Activated T-cell treated with anti-CD3 and anti-CD28 coated beads for 1 hour (primary cell): ENCODE measurements at places on chromosomes 1 and 21.

DNA sequence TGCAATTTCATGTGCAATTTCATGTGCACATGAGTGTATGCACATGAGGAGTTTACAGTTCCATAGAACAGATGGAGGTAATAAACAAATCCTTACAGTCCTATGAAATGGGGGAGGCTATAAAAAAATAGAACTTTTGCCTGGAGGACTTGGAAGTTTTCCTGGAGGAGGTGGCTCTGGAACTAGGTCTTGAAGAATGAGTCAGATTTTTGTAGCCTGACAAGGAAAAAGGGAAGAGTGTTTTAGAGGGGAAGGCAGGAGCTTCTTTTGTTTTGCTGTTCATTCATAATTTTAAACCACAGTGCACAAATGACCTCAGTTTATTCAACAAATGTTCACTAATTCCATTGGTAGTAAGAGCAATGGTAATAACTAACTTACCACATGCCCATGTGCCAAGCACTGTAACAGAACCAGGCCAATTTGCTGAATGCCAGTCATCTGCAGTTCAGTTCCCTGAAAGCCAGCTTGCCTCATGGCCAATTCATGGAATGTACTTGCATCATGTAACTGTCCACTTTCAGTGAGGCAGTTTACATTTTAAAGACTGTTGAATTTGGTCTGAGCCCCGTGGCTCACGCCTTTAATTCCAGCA is 2.7 kb downstream of the DIO1 start:
- DNase-seq: no peak

DNA sequence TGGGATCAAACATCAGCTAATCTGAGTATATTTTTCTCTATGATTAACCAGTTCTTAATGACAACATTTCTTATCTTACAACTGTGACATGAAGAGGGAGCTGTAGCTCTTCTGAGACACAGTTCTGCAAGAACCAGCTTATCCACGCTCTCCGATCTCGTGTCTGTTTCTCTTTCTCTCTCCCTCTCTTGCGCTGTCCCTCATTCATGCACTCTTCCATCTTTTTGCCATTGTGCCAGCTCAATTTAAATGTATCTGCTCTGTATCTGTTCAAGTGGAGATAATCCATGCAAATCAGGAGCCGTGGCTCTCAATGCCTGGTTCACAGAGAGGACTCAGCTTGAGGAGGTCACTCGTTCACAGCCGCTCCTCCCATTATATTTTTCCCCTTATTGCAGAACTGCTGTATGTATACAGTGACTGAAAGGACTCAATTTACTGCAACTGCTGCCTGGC is 494.7 kb upstream of the ADGRL2 start:
- no peak for DNase-seq

DNA sequence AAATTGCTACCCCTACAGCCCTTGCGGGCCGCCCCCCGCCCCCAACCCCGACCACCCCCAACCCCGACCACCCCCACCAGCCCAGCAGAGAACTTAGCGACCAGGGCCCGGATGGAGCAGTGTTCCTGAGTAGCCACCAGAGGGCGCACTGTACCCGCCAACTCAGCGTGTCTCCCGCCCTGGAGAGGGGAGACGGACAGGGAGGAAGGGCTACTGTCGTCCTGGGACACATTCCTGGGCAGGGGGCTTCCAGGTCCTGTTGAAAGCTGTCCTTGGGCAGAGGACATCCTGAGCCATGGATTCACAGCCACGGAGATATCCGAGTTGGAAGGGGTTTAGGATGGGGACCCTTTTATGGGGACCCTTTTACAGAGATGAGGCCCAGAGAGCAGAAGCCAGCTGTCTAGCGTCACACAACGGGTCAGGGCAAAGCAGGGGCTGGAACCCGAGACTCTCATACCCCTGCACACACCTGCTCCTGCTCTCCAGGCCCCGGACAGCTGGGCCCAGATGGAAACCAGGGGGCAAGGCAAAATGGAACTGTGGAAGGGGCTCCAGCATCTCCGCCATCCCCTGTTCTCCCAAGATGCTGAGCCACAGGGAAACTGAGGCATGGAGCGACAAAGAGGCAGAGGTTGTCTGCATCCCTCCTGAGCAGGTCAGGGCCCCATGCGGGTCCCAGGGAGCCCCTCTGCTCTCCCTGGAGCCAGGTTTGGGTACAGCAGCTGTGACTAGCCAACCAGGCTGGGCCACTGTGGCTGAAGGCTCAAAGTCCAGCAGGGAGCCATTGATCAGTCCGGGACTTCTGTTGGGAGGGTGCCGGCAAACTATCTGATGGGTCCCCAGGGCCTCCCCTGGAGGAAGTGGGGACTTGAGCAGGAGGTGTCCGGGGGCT is 25.0 kb upstream of the LAPTM5 start:
- peak; percentile 58 for DNase-seq

- DNase-seq: no peak
Observed at GRCh38 chr1:83776913-83777757, 221.8 kb downstream of the TTLL7 start.

GRCh38 chr1:247165674-247166073 is 6.1 kb downstream of the ZNF124 start:
- no peak for DNase-seq

- no peak for DNase-seq
Observed at GRCh38 chr1:19797827-19798226, 1.9 kb downstream of the TMCO4 start.

GRCh38 chr1:35507947-35508346 is 49.3 kb downstream of the KIAA0319L start:
- no peak for DNase-seq

DNA sequence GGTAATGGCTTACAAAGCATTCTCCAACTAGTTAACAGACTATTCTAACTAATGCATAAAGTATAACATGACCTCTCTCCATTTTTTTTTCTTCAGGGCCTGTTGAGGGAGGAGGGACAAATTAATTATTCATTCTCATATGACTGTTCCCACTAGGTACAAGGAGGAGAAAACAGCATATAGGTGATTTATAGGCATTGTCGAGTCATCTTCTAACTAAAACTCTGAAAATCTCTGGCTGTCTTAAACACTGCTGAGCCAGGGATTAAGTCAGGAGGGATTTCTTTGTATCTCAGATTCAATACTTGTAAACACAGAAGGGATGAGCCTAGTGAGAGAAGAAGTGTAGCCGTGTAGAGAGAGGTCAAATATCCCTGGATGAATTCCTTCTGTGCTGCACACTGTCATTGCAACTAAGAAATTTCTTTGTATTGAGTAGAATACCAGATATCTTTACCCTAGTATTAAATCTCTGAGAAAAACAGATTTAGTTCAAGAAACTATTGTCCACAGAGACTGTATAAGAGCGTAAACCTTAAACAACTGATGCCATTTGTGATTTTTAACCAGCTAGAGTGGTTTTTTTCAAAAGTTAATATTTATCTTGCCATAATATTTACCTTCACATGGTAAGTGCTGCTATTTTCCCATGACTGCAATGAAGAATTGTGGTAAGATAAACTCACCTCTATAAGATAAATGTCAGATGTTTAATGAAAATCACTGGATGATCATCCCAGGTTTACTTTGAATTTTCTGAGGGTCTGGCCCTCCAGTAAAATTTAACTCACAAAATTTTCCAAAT is 465.3 kb downstream of the RWDD3 start:
- no peak for DNase-seq

DNA sequence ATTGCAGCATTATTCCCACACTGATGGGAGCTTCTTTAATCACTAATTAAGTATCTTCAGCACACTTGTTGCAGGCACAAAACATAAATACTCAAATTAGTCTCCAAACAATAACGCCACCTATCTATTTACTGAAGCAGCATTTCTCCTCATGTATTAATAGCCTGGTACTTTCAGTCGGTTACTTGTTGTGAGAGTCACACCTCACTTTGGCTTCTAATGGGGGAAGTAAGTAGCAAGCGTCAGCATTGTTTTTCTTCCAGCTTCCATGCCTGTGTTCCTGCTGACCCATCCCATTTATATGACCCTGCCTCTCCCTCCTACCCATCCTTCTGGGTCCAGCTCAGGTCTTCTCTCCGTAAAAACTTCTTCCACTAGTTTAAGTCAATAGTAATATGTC is 31.9 kb upstream of the DENND1B start:
- no peak for DNase-seq

GRCh38 chr1:182688436-182689205 is 4.2 kb upstream of the RGS8 start:
- DNase-seq: no peak

DNA sequence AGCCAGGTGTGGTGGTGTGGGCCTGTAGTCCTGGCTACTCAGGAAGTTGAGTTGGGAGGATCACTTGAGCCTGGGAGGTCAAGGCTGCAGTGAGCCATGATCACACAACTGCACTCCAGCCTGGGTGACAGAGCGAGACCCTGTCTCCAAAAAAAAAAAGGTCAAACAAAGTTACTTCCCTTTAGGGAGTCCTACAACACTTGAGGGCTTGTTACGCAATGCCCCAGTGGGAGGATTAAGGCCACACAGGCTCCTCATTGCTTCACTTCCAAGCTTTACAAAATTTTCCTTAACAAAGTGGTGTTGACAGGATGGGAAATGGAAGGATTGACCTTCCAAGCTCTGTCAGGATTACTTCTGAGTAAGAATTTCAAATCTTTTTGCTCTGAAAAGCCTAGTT is 6.2 kb upstream of the EXTL1 start:
- no peak for DNase-seq

GRCh38 chr1:180502361-180503279 is at the start of gene ACBD6:
Gene ACBD6, minus strand, starts transcription at chr1:180502577. Its CDS starts 311 bp downstream, at chr1:180502266.
- peak; percentile 77 for DNase-seq

- no peak for DNase-seq
Observed at GRCh38 chr1:155120253-155120652, 7.4 kb upstream of the EFNA1 start.

- no peak for DNase-seq
Observed at GRCh38 chr1:53811414-53811851, 26.7 kb downstream of the NDC1 start.

- DNase-seq: no peak
Observed at GRCh38 chr1:184492536-184492935, 105.7 kb downstream of the C1orf21 start.

- no peak for DNase-seq
Observed at GRCh38 chr1:84907095-84907827, 14.3 kb upstream of the LPAR3 start.

- no peak for DNase-seq
Observed at GRCh38 chr21:15057285-15057684, 7.5 kb downstream of the NRIP1 start.

- no peak for DNase-seq
Observed at GRCh38 chr1:244876228-244876910, 12.0 kb upstream of the HNRNPU start.

DNA sequence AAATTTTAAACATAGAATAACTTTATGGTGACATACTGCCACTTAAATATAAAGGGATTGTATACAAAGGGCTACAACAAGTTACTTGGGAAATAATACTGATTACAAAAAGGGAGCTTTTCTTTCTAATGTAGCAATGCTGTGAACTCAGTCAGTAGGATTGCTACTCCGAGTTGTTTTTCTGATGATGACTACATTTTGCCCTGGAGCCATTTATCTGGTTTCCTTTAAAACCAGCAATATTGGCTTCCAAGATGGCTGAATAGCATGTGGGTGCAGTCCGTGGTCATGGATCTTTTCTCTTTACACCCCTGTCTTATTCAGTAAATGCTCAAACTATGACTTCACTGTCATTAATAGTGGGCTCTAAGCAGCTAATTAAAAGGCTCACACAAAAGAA is 92.6 kb upstream of the NEK7 start:
- no peak for DNase-seq

- no peak for DNase-seq
Observed at GRCh38 chr1:66013371-66013770, 220.7 kb downstream of the PDE4B start.

DNA sequence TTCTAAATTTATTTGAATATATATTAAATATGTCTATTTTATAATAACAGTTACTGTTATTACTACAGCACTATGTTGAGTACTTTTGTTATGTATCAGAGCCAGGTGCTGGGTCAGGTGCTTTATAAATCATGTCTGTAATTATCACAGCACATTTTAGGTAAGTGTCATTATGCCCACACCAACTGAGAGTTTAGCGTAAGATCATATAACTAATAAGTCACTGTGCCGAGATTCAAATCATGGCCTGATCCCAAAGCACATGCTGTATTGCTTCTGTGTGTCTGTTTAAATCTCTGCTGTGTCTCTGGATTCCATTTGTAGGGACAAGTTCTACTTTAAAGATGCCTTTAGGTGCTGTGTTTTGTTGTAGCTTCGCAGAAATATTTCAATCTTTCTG is 1.9 kb downstream of the GPSM2 start:
- no peak for DNase-seq

DNA sequence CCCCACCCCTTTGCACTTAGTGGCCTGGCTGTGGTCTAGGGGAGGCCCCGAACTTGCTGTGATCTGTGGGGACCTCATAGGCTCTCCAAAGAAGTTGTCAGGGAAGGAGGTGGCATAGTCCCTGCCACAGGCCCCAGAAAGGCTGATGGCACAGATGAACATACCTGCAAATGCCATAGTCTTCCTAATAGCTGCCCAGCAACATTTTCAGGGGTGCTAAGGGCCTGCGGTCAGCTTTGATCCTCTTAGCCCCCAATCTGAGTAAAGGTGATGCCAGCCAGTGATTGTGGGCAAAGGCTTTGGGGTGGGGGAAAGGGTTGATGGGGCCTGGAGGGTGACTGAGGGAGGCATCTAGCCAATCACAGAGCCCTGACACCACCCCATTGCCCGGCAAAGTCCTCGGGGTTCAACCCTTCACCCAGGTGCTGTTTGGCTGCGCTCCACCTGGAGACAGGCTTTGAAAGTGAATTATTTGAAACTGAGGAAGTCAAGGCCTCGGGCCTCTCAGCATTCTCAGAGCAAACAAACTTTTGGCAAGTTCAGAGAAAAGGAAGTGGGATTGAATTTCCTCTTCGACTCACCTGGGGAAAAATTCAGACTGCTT is 35.8 kb downstream of the PAX7 start:
- DNase-seq: no peak

DNA sequence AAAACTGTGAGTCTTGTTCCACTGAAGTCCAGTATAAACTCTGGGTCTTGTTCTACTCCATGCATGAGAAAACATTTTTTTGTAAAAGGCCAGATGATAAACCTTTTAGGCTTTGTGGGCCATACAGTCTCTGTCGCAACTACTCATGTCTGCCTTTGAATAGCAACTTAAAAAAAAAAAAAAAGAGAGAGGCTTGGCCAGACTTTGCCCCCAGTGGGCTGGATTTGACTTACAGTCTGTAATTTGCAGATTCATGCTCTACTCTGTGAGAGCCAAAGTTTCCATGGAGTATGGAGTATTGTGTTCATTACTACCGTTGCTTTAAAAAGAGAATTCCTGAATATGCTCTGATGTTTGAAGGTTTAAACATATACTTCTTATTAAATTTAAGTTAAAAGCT is 654.9 kb upstream of the PKN2 start:
- no peak for DNase-seq

DNA sequence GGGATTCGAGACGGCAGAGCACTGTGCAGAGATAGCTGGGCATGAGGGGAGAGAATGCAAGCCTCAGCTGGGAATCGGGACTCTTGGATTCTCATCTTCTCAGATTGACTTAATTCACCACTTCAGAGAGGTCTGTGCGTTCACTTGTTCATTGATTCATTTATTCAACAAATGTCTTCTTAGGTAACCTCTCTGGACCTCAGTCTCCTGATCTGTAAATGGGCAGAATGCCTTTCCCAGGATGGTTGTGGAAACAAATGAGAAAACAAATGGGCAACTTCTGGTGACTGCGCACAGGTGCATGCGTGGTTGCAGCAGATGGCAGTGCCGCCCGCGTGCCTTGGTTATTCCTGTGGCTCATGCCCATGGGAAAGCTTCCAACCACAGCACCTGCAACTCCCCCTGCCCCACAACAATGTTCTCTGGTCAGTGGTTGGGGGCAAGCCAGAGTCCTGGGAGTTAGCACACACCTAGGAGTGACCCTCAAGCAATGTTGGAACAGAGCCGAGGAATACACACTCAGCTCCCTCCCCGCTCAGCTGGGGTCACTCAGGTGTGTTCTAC is 110.1 kb upstream of the RUNX3 start:
- DNase-seq: no peak

GRCh38 chr1:944341-945325 is 14.4 kb downstream of the NOC2L start:
- no peak for DNase-seq
